A549 (cell line): ENCODE measurements at places on chromosomes 1 and 21.
A peak's percentile ranks its signal among the peaks of the same experiment; 100 is the strongest.

DNA sequence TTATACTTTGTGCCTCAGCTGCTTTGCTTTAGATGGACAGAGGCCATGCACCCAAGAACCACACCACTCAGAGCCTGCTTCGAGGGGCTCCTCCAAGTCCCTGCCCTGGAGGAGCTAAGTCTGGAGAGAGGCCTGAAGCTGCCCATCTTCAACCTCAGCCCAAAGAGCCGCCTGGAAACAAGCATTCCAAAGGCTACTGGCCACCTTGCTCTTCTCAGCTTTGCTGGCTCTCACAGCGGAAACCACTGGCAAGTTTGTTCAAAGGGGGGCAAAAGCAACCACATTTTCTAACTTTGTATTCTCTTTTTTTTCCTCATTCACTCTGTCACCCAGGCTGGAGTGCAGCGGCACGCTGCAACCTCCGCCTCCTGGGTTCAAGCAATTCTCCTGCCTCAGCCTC lies 23.2 kb downstream of the VPS26C start:
- no peak for DNase-seq

DNA sequence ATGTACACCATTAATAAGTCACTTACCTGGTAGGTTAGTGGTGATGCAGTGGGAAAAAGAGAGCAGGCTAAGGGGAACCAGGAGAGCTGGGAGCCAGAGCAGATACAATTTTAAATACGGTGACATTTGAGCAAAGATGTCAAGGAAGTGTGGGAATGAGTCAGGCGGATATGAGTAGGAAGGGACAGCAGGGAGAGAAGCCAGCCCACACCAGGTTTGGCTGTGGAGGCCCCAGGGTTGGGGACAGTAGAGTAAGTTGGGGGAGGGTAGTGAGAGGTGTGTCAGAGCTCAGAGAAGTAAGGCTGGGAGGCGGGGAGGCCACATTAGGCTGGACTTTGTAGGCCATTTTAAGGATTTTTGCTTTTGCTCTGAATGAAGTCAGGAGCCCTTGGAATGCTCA lies 482.0 kb downstream of the DISC1 start:
- DNase-seq = no peak

GRCh38 chr1:45381243-45381642 lies 41.0 kb upstream of the MUTYH start:
- no peak for DNase-seq

DNA sequence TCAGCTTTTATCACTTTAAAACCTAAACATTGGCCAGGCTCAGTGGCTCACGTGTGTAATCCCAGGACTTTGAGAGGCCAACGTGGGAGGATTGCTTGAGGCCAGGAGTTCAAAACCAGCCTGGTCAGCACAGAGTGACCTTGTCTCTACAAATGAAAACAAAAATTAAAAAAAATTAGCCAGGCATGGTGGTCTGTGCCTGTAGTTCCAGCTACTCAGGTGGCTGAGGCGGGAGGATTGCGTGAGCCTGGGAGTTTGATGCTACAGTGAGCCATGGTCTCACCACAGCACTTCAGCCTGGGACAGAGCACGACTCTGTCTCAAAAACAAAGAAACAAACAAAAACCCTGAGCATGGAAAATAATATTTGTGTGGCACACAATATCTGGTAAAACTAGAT lies 143.5 kb upstream of the HNRNPU start:
- no peak for DNase-seq

DNA sequence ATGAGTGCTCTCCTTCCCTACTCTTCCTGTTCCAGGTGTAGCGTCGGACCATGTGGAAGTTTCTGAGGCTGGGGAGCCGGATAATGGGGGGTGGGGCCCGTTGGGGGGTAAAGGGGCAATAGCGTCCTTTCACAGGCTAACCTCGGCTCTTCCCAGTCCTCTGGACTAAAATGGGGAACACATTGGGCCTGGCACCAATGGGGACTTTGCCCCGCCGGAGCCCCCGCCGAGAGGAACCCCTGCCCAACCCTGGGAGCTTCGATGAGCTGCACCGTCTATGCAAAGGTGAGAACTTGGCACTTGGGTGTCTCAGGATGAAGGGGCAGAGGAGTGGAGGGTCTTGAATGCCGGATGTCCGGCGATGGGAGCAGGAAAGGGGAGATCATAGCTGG lies 456 bp downstream of the TOMM40L start:
- DNase-seq = no peak

- DNase-seq = peak; percentile 79
Measured at GRCh38 chr1:192539297-192540092, 36.1 kb upstream of the RGS1 start.

DNA sequence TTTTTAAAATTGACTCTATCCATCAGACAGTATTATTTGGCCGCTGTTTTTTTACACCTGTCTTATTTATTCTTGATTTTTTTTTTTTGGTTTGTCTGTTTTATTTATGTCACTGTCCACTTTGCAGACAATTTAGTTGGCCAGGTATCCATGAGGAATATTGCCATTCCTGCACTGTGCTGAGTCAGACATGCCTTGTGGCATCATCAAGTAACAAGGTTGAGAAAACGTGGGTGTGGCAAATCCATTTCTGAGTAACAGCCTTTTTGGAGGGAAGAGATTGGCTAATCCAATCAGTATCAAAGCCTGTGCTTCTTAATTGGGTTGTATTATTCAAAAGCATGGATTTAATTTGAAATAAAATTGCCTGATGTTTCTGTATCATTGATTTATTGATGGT lies 463.1 kb downstream of the USP25 start:
- DNase-seq = peak; percentile 23

- DNase-seq = peak; percentile 14
Measured at GRCh38 chr21:31526040-31526439, 133.5 kb upstream of the SOD1 start.

DNA sequence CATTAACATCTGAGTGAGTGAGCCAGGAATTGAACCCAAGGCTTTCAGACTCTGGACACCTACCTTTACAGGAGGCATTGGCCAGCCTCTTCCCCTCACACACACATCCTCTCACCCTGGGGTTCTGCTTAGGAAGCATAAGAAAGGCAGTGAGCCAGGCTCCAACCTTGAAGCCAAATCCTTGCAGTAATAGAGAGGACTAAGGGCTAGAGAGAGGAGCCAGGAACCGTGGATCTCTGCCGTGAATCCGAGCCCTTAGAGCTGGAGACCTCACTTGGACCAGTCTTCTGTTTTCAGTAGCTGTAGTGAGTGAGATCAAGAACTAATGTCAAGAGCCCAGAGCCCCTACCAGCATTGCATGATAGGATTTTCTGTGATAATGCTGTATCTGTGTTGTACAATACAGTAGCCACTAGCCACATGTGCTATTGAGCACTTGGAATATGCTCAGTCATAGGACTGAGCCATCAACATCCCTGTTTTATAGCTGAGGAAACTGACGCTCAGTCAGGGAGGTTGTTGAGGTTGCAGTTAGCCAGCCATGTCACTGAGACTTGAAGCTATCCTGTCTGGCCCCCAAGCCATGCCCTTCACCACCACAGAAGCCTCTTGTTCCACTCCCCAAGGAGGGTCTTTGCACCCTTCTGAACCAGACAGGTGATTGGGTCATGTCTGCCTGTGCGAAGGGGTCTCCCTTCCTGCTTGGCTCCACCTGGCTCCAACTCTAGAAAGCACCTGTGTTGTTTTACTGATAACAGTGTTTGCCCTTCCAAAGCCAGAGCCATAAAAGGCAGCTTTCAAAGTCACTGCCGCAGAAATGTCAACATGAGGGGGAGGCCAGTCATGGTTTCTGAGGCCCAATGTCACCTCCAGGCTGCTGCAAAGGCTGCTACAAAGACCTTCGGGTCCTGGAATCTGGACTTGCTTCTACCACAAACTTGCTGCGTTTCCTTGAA lies 101.1 kb upstream of the JUN start:
- no peak for DNase-seq

- no peak for DNase-seq
Measured at GRCh38 chr1:76390456-76390855, 315.9 kb downstream of the ST6GALNAC3 start.

DNA sequence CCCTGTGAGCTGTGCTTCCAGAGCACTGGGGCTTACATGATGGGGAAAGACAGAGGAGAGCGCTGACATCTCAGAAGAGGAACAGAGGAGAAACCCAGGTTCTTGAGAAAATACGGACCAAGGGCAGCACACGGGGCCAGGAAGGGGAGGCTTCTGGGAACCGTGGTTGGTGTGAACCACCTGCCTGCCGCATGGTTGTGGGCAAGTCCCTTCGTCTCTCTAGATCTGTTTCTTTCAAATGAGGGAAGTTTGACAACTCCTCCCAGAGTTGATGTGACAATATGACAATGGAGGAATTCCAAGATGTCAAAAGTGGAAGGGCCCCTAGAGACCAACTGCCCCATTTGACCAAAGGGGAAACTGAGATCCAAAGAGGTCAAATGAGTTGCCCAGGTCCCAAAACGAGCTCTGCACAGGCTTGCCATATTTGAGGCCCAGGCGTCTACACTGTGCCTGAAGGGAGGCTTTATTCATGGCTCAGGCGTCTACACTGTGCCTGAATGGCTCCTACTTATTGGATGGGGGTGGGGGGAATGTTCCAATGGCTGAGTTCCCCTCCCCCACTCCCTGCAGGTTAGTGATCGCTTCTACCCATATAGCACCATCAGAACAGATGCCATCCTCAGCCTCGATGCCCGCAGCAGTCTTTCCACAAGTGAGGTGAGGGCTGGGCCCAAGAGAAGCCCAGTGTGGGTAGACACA lies 11.2 kb downstream of the EXTL1 start:
- no peak for DNase-seq

DNA sequence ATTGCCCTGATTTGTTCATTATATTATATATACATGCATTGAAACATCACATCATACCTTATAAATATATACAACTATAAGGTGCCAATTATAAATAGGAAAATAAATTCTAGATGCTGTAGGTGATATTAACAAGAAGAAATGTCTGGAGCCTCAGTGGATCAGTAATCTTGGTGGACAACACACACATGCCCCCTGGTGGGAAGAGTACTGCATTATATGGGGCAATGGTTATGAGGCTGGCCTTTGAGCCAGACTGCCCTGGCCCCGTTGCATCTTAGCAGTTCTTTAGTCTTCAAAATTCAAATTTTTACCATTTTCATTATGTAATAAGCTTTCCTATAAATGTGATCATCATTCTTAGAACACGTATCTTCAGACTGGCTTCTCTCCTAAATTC lies 335.0 kb upstream of the GREM2 start:
- peak; percentile 35 for DNase-seq
